ENCODE measurements at places on chromosomes 3 and 15.

DNA sequence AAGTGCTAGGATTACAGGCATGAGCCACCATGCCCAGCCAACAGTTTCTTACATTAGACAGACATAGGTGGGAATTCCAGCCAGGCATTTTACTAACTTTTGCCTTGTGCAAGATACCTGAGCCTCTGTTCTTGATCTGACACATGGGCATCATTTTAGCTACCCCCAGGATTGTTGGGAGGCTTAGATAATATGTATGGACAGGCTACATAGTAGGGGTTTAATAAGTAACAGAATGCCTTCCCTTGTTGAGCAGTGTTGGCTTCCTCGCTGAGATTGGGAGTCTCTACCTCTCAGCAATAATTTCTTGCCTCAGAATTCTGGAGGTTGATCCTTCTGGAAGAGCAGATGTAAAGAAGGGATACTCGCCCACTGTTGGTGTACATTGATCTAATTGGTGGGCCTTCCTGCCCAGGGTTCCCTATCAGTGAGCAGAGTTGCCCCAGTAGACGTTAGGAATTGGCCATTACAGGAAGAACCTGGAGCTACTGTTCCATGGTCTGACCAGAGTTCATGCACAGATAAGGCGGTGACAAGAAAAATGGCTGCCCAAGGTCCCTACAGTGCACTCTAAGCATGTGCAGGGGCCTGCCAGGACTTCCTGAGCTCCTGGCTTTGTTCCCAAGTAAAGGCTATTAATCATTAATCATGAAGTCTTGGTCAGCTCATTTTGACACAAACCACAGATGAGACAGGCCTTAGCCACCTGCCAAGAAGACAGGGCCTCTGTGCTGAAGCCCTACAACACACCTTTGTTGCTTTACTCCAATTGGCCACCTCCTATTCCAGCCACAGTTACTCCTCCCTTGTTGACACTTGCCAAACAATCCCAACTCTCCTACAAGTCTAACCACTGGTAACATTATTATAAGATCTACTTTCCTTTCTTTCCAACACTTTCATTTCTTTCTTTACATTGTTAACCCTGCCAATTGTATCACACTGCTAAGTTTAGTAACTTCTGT is 5.0 kb upstream of the IL17RE start:
- no peak for DNase-seq

DNA sequence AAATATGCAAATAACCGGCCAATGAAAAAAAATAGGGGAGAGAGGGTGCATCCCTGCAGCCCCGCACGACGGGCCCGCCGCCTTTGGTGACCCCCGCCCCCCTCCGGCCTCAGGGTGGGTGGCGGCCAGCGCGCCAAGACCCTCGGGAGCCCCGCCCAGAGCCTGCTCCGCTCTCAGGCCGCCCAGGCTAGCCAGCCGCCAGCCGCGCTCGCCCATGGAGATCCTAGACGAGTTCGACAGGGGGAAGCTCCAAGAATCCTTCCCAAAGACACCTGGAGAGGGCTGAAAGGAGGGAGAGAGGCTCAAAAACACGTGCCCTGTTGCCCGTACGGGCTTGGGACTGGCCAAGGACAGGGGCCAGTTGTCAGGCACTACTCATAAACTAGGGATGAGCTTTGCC is 434.0 kb downstream of the NR2F2 start:
- DNase-seq, result no peak

- DNase-seq, result no peak
Observed at GRCh38 chr15:38503496-38503895, 49.6 kb downstream of the FAM98B start.

DNA sequence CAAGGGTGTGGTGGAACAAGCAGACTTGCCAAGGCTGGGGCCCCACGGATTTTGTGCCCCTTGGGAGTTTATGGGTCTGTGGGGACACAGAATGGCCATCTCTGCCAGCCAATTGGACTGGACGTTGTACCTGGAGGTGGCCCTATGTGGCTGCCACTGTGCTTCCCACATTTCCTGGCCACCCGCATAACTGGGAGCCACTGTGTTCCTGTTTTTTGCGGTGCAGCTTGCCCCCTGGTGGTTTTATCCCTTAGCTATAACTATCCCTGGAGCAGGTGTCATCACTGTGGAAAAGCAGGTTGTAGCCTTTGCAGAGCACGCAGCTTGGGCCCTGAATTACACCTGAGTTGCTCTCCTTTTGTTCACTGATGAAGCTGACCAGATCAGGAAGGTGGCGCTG is 306.3 kb downstream of the ZPLD1 start:
- no peak for DNase-seq

DNA sequence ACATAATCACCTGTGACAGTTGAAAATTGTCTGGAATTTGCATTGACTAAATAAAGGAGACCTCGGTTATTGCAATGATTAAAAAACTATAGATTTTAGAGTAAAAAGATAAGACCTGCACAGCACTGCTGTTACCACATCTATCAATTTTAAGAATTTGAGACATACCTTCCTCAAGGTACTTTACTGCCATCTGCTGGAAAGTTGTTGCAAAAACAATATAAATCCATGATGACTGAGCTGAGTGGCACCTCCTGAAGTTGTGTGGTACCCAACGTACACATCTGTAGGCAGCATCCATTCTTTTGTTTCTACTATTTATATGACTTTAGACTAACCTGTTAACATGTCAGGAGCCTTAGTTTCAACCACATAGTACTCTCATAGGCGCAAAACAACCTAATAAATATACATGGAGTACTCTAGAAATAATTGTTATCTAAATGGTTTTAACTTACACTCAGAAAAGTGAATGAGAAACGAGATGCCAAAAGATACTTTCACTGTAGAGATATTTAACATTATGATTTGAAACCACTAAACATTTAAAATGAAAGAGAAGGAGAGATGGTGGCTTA is 106.7 kb downstream of the GHSR start:
- no peak for DNase-seq

DNA sequence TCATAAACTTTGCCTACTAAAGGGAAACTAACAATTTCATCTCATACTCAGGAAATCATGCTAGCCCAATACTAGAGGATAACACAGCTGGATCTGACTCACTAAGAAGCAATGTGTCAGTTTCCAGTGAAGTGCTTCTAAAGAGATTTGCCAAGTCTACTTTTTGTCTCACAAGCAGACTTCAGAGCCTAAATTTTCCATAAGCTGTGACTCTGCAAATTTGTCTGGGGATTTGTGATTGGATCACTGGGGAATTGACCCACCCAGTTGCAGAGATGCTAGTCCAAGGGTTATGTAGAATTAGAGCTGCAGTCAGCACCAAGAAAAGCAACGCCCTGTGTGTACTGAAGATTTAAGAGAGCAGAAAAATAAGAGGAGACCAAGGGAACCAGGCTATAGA is 647.1 kb downstream of the NTRK3 start:
- peak; percentile 65 for DNase-seq

GRCh38 chr3:109132801-109133473 is 3.6 kb upstream of the C3orf85 start:
- no peak for DNase-seq

GRCh38 chr3:126194713-126195305 is 14.4 kb upstream of the ALDH1L1 start:
- no peak for DNase-seq

- DNase-seq, result no peak
Observed at GRCh38 chr3:8775602-8776001, 6.2 kb upstream of the OXTR start.

- DNase-seq, result no peak
Observed at GRCh38 chr3:64229903-64230302, 4.6 kb upstream of the PRICKLE2 start.

DNA sequence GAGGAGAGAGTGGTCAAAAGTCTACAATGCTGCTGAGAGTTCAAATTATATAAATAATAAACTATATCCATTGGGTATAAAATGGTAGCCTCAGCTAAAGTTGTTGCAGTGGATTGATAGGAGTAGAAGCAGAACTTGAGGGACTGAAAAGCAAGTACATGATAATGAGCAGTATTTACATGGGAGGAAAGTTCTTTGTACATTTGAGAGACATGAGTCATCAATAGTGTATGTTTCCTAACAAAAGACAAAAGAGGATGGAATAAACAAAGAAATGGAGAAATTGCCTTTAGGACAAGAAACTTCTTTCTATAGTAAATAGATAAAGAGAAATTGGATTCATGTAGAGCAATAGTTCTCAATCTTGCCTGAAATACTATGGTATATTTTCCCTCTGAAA is 110.0 kb upstream of the PLSCR5 start:
- DNase-seq, result no peak

DNA sequence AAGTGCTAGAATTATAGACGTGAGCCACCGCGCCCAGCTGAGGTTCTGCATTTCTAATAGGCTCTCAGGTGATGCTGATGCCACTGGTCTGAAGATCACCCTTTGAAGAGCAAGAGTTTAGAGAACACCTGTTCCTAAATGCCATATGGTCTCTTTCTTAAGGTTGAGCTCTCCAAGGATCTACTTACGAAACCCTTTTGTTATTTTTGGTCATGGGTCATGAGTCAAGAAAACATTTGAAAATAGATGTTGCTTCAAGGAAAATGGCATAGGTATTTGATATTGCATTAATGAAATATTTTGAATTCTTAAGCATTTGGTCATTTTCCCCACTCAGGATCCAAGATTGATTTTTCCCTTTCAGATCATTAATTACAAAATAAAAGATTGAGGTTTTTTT is 74.7 kb upstream of the SOX2 start:
- DNase-seq, result no peak

- DNase-seq, result no peak
Observed at GRCh38 chr15:52876991-52877663, 87.0 kb upstream of the ONECUT1 start.

GRCh38 chr15:25790000-25790660 is 73.0 kb downstream of the ATP10A start:
- DNase-seq, result peak; percentile 70

DNA sequence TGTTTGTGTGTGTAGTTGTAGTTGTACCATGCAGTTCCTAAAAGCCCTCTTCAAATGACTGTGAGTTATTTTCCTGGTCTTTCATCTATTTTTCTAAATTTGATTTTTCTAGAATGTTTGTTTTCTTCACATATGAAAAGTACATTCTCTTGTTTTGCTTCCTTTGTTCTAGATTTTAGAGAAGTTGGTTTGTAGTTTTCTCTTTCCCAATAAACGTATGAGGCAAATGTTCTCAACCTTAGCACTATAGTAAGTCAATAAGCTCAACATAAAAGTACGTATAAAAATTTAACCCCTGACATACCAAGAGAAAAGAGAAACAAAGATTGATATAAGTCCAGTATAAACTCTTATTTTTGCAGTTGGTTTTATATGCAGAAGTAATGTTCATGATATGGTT is 74.7 kb downstream of the IL1RAP start:
- DNase-seq, result no peak

DNA sequence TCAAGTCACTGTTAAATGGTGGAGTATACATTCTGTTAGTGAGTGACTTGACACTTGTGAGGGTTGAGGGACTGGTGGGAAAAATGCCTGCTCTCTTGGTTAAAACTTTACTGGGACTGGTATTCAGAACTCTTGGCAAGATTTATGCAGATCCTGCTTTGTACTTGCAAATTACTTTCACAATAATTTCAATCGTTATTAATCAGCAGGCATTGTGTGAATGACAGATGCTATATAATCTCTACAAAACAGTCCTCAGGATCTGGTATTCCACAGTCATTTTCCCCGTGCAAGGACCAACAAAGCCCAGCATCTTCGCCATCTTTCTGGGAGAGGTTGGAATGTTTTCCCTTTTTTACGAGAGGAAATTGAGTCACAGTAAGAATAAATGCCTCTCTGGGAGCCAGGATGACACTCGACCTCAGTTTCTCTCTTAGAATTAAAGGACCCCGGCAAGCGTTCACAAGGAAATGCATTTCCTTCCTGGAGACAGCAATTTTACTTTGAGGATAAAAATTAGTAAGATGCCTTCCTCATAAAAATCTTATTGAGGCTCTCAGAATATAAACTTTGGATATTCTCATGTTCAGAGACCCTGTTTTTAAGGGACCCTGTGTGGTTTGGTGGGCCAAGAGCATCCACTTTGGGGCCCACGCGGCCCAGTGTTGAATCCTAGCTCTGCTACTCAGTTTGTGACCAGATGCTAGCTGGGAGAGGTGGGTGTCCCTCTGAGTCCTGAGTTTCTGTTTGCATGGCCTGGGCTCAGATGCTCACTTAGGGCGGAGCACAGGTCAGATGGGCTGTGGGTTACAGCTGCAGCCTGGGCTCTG is 45.3 kb upstream of the PLCL2 start:
- no peak for DNase-seq

- no peak for DNase-seq
Observed at GRCh38 chr3:16768014-16768413, 116.7 kb upstream of the PLCL2 start.

DNA sequence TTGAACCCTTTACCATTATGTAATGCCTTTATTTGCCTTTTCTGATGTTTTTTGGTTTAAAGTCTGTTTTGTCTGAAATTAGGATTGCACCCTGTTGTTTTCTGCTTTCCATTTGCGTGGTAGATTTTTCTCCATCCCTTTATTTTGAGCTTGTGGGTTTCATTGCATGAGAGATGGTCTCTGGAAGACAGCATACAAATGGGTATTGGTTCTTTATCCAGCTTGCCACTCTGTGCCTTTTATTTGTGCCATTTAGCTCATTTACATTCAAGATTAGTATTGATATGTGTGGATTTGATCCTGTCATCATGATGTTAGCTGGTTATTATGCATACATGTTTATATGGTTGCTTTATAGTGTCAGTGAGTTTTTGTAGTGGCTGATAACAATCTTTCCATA is 318.7 kb upstream of the PPP2R3A start:
- DNase-seq, result no peak
